ENCODE measurements at places on chromosomes 4 and X.

- DNase-seq, result no peak
Measured at GRCh38 chr4:102447413-102447812, 53.7 kb upstream of the NFKB1 start.

GRCh38 chrX:10474510-10474909 is 145.9 kb downstream of the MID1 start:
- DNase-seq, result no peak

DNA sequence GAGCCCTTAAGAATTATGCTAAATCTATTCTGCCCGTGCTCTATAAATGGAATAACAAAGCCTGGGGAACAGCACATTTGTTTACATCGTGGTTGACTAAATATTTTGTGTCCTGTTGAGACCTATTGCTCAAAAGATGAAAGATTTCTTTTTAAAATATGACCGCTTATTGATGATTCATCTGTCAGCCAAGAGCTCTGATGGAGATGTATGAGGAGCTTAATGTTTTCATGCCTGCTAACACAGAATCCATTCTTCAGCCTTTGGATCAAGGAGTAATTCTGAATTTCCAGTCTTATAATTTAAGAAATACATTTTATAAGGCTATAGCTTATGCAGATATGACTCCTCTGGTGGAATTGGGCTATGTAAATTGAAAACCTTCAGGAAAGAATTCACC is 271.3 kb upstream of the FAT4 start:
- DNase-seq, result peak; percentile 64

GRCh38 chrX:102883491-102883890 is 53.6 kb upstream of the RAB40AL start:
- no peak for DNase-seq

DNA sequence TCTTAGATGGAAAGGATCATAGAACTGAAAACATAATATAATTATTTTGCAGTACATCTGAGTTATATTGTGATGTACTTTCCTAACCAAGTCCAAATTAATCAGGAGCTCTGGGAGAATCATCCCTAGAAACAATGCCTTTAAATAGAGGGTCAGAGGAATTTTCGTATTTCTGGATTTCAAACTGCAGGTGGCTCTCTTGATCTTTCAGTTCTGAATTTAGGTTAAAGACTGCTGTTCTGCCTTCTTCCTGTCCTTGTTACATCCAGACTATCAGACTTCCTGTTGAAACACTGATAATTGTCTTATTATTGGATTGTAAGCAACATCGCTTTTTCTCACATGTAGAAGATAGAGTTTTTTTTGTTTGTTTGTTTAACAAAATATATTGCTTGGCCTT is 142.7 kb downstream of the RPA4 start:
- DNase-seq, result peak; percentile 6

DNA sequence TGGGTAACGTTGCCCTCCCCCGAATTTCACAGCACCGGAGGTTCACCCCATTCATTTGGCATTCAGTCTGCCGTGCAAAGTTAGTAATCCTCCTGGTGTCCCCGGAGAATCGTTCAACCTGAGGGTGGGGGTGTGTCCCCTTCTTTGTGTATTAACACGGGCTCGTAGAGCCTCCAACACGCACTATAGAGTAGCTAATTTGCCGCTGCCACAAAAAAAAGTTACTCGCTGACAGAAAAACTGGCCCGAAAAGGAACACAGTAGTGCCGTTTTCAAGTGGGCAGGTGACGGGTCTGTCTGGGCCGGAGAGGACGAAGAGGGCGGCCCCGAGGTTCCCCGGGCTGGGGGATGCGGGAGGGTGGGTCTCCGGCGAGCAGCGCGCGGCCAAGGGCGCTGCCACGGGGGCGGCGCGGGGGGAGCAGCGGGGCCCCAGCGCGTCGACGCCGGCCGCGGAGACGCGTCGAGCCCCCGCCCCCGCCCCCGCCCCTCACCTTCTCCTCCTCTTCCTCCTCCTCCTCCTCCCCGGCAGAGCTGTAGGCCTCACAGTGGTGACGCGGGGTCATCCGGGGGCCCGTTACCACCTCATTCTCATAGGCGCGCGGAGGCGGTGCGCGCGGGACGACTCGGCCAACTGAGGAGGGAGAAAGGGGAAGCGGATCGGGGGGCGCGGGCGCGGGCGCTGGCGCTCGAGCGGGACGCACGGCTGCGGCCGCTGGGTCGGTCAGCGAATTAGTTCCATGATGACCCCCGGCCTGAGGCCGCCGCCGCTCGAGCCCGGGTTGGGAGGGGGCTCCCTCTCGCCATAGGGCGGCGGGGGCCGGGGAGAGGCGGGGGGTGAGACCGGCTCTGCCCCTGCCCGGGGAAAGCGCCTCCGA is 571 bp downstream of the CCNI start:
- peak; percentile 76 for DNase-seq

- peak; percentile 31 for DNase-seq
Measured at GRCh38 chr4:156939801-156940200, 31.8 kb downstream of the PDGFC start.

GRCh38 chr4:77443941-77444340 is 161.7 kb upstream of the CXCL13 start:
- peak; percentile 74 for DNase-seq

GRCh38 chr4:2142630-2143427 is 83.7 kb downstream of the NAT8L start:
- DNase-seq, result peak; percentile 57

GRCh38 chr4:130486186-130486585 is 1390.2 kb downstream of the C4orf33 start:
- DNase-seq, result peak; percentile 67

GRCh38 chrX:23435575-23435974 is 100.9 kb downstream of the PTCHD1 start:
- DNase-seq, result no peak

- no peak for DNase-seq
Measured at GRCh38 chr4:174713181-174713580, 115.9 kb downstream of the GLRA3 start.

DNA sequence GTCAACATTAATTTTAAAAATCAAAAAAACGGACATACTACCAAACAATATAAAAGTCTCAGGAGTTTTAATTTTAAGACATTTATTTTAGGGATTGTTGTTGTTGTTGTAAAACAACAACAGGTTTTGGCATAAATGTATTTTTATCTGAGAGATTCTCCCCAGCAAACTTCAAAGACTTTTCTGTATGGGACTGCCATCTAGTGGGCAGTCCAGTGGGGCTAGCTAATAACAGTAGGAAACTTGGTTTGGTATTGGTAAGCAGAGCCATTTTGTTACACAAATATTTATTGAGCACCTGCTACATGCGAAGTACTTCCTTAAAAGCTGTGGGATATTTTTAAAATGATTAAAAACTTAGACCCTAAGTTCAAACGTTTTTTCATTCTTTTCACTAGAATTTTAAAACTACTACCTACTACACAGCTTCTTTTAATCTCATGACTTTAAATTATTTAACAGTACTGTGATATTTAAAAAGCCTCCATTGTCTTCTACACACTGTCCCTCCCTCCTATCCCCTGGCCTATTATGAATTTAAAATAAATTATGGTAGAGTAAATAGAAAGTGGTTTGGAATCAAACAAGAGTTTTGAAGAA is 1028.4 kb upstream of the INTU start:
- DNase-seq, result peak; percentile 60

- DNase-seq, result peak; percentile 43
Measured at GRCh38 chr4:99998062-99998867, 48.2 kb upstream of the H2AZ1 start.

DNA sequence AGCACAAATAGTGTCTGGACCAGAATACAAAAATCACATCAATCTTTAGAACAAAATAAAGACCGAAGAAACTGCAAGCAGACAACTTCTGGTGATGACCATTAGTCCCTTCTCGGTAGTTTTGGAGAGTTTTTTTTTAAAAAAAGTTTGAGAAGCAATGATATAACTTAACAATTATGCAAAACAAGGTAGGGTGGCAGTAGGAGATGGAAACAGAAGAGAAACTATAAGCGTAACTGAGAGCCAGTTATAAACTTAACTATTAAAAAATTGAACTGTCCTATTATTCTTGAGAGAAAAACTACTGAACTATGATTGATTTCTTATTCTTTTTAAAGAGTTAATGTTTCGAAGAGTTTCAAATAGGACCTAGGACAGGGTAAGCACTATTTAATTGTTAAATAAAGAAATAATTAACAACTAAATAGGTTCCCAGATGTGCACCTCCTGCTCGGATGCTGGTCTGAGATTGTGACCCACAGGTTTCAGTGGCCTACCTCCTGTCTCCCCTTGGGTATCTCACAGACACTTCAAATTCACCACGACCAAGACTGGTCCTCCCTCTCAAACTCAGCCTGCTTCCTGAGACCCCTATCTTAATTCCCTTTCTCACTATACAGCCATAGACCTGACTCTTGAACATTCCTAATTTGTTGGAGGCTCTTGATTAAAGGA is 81.3 kb downstream of the LEF1 start:
- DNase-seq, result no peak

- peak; percentile 78 for DNase-seq
Measured at GRCh38 chr4:177214935-177215334, 94.7 kb upstream of the NEIL3 start.

- peak; percentile 88 for DNase-seq
Measured at GRCh38 chr4:47531241-47531953, 46.3 kb downstream of the ATP10D start.

Measured in fibroblast of upper back skin (primary cell).